ENCODE measurements at places on chromosomes 7 and 10.

DNA sequence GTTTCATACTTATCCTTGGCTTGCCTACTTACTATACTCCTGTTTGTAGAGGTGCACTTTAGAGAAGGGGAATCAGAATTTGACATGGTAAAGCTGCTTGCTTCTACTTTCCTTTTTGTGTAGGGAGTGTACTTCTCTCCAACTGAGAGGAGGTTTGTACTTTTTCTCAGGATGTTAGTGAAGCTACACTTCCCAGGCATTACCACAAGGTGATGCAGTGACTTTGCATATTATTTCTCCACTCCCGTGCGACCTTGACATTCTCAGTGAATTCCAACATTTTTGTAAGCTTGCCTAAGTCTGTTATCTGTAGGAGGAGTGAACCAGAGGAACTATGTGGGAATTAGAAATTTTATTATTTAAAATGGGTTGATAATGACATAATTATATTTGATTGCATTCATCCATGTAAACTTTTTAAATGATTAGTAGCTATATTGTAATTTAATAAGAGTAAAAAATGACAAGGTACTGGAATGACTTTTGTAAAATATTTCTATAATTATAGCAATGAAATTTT lies 5.2 kb downstream of the TAX1BP1 start:
- DNase-seq, result no peak

DNA sequence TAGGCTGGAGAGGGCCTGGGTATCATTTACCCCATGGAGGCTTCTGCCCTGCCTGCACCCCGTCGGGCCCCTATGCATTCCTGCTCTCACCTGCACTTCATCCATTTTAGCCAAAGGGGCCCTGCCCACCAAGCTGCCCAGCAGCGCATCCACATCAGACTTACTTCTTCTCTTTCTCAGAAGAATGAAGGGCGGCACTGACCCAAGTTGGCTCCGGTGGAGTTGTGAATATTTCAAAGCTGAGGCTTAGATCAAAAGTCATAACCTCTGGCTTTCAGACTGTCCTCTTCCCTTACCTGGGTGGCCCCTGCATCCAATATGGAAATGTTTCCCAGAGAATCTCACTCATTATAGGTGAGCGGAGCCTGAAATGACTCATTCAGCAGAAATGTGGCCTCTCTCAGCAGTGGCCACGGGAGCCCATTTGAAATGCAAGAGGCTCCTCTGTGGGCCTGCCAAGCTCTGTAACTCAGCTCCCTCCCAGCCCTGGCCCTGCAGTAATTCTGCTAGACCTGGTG lies 117.6 kb upstream of the TCF7L2 start:
- DNase-seq, result no peak

- no peak for DNase-seq
Measured at GRCh38 chr7:30835396-30835915, 64.2 kb downstream of the MINDY4 start.

DNA sequence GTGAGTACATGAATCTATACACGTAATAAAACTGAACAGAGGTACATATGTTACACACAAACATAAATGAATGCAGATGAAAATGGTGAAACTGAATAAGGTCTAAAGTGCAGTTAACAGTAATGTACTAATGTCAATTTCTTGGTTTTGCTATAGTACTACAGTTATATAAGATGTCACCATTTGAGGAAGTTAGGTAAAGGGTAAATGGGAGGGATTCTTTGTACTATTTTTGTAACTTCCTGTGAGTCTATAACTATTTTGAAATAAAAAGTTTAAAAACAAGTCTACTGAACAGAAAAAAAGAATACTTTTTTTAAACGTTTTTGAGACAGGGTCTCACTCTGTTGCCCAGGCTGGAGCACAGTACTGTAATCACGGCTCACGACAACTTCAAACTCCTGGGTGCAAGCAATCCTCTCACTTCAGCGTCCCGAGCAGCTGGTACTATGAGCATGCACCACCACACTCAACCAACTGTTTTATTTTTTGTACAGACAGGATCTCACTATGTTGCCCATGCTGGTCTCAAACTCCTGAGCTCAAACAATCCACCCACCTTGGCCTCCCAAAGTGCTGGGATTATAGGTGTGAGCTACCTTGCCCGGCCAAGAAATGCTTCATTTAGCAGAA lies 71.5 kb downstream of the WAPL start:
- DNase-seq, result no peak

DNA sequence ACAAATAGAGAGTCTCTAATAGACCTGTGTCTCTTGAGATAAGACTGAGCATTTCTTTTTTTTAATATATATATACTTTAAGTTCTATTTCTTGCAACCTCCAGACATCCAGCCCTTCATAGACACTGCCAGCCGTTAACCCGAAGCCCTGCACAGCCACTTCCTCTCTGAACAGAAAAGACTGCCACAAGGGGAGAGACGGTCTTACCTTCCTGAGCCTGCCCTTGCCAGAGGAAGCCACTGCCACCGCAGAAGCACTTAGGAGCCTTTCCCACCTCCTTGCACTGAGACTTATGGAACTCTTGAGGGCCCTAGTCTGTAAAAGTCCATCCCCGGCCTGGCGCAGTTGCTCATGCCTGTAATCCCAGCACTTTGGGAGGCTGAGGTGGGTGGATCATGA lies 31.8 kb upstream of the PRSS1 start:
- DNase-seq, result peak; percentile 38

DNA sequence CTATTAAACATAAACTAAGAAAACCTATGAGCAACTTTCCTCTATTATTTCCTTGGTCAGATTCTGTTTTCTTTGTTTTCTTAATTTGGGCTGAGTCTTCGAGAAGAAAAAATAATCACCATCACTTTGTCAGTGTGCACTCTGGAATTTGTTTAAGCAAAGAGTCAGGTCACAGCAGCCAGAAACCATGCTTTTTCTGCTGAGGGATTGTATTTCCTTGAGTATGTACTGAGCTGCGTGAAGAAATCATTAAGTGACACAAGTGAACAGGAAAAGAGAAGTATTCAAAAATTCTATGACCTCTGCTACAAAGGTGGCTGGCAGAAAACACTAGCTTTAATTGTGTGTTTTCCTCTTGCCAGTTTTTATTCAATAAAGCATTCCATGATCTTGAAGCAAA lies 249.6 kb downstream of the VTI1A start:
- no peak for DNase-seq

DNA sequence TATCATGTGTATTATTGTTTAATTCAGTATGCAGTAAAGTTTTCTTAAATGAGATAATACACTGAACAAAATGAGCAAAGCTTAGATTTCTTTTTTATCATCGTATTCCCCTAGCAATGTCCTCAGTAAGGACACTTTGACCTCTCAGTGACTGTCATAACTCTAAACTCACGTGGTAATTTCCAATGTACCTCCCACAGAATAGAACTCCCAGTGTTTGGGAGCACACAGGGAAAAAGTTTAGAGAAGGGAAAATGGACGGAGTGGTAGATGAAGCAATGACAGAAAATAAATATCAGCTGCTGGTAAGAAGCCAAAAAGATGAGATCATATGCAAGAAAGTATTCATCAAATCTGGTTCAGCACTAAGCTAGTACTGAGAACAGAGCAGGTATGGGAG lies 758.6 kb upstream of the KCND2 start:
- DNase-seq, result no peak

GRCh38 chr7:80643336-80643915 lies 5.0 kb downstream of the CD36 start:
- DNase-seq, result no peak

- DNase-seq, result no peak
Measured at GRCh38 chr10:21814866-21815265, 188.7 kb downstream of the DNAJC1 start.

- DNase-seq, result no peak
Measured at GRCh38 chr10:114973997-114974396, 36.0 kb downstream of the TRUB1 start.

GRCh38 chr10:75466001-75466400 lies 34.6 kb downstream of the LRMDA start:
- DNase-seq, result no peak

DNA sequence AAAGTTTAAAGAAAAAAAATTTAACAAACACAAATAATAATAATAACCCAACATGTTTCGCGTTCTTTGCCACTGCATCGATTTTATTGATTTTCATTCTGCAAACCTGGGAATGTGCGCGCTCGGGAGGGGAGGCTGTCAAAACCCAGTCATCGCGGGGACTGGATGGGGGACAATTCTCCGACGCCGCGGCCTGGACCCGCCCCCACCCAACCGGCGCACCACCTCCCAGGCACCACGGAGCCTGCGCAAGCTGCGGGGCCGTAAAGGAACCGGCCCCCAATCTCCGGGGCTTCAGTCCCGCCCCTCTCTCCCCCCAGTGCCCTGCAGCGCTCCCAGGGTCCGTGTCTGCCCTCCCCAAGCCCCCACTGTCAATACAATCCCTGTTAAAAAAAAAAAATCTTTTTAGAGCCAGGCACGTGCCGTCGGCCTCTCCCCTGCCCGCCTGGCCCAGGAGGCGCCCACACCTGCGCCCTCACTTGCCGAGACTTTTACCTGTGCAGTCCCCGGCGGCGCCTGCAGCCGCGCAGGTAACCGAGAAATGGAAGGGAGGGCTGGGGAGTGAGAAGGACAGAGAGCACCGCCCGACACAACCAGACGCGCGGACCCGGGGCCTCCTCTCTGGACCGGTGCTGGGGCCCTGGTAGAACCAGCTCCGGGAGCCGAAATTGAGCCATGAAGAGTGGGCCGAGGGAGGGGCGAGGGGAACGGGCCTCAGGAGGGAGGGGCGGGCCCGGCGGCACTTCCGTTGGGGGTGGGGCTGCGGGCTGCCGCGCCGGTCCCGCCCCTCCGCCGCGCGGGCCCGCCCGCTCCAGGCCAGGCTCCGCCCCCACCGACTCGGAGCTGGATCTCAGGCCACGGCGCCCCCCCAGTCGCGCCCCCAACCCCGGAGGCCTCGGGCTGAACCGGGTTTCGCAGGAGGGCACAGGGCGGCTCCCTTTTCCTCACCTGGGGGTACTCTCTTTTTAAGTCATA lies 7.6 kb upstream of the ZNF503 start:
- DNase-seq, result peak; percentile 27

GRCh38 chr7:31061185-31061584 lies 9.1 kb downstream of the ADCYAP1R1 start:
- DNase-seq, result no peak

DNA sequence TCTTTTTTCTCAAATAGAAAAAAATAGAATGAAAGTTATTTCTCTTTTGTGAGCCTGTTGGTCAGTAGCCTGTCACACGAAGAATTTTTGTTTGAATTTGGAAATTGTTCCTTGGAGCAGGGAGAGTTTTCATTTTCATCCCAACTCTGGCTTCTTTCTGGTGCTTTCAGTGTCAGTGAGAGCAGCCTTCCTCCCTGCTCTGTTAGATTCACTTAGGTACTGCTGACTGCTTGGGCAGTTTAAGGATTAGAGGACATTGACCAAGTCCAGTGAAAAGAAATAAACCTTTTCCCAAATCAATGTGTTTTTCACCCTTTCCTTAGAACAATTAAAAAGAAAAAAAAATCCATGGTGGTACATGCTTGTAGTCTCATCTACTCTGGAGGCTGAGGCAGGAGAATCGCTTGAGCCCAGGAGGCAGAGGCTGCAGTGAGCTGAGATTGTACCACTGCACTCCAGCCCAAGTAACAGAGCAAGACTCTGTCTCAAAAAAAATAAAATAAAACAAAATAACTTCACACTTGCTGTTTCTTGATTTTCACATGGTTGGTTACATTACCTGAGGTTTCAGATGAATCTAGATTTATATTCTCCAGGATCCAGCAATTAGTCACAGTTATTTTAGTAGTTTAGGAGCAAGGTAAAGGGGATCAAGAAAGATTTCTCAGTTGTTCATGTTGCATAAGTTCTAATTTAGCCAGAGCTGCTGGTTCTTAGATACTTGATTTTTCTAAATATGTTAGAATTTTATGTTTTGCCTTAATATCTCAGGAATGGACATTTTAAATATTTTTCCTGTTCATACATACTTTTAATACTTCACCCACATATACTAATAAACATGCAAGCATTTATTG lies 63.1 kb downstream of the ZNRF2 start:
- DNase-seq, result no peak

DNA sequence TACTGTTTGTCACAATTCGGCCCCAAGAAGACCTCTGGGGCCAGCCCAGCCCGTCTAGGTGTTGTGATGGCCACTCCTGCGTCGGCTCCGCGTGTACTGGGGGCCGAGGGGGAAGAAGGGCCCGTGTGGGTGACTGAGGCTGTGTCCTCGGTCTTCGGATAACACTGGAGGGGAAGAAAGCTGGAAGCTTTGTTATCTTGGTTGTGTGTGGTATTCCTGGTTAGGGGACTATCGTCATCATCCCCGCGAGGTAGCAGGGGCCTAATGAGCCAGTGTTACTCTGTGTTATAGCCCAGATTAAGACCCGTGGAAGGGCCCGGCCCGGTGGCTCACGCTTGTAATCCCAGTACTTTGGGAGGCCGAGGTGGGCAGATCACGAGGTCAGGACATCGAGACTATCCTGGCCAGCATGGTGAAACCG lies 854 bp downstream of the MTG1 start:
- no peak for DNase-seq

DNA sequence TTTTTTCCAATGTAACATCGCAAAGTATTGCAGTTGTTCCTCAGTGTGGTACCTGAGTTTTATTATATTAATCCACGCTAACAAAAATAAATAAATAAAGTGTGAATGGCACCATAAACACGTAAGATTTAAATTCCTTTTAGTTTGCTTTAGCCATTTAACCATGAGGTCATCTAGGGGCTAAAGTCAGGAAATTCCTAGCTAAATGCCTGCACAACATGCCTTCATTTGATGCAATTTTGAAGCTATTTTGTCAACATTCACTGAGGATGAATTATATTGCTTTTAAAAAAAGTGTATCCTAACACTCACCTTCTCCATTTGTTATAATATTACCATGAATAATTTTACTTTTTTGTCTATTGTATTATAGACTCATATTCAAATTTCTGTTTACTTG lies 714.4 kb downstream of the GATA3 start:
- DNase-seq, result no peak
